EL (cell line): ENCODE measurements at places on chromosomes 13 and 19.

- no peak for DNase-seq
Observed at GRCh38 chr13:45434556-45435371, 16.6 kb upstream of the SLC25A30 start.

DNA sequence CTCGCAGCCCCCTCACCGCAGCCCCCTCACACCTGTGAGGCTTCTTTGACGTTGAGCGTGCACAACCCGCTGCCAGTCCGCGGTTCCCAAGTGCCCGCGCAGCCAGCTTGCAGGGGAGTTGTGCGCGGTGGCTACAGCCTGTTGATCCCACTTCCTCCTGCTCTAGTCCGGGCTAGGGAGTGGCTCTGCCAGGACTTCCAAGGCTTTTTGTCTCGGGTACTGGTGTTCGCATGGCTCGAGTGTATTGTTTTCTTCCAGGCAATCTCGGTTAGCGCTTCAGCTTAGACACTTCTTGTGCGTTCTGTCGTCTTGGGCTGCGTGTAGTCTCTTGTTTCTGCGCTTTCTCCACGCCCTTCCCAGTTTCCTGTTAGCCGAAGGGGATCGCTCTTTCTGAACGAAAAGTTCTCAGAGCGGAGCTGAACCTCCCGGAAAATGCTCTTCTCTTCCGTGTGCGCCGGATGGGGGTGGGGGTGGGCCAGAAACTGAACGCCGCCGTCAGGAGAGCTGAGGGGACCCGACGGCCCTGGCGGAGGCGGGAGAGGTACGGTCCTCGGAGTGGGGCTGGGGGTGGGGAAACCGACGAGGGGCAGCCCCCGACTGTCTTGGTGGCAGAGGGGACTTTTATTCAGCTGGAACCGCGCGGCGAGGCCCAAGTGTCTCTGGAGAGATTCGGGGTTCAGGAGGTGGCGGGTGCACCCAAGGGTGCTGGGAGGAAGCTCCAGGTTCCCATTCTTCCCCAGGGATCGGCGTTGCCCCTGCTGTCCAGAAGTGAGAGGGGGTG, 697 bp upstream of the DGKH start:
- DNase-seq, result peak; percentile 78

DNA sequence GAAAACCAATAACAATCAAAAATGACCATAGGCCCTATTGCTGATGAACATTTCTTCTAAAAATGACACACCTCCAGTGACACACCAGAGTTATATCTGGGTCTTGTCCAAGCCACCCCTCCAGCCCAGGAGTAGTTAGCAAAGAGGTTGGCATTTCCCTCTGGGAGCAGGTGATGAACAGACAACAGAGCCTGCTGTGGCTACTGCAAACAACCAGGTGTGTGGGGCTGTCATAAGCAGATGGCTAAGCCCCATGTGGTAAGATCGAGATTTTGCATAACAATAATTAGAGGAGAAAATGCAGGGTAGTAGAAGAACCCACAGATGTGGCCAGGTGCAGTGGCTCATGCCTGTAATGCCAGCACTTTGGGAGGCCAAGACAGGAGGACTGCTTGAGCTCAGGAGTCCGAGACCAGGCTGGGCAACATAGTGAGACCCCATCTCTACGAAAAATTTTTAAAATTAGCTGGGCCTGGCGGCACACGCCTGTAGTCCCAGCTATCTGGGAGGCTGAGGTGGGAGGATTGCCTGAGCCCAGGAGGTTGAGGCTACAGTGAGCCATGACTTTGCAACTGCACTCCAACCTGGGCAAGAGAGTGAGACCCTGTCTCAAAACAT, 5.0 kb downstream of the XRCC1 start:
- no peak for DNase-seq

DNA sequence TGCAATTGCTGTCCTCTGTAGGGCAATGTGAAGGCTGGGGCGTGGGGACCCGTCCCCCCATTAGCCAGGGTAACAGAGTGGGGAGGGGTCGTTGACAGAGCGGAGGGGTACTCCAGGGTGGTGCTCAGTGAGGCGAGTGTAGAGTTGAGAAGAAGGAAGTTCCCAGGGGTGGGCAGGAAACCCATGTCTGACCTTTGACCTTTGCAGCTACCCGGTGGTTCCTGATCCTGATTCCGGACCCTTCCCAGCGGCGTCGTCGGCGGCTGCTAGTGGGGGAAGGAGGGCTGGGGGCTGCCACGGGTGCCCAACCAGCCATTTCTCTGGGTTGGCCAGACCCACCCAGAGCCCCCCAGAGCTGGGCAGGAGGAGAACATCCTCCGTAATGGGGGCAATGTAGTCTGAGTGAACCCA, 2.1 kb upstream of the PLVAP start:
- no peak for DNase-seq

- DNase-seq, result no peak
Observed at GRCh38 chr13:49895826-49896225, 40.3 kb downstream of the SPRYD7 start.

- DNase-seq, result no peak
Observed at GRCh38 chr13:113637262-113638160, 20.5 kb downstream of the ATP4B start.

- DNase-seq, result no peak
Observed at GRCh38 chr19:39870171-39870971, 24.2 kb upstream of the FBL start.

DNA sequence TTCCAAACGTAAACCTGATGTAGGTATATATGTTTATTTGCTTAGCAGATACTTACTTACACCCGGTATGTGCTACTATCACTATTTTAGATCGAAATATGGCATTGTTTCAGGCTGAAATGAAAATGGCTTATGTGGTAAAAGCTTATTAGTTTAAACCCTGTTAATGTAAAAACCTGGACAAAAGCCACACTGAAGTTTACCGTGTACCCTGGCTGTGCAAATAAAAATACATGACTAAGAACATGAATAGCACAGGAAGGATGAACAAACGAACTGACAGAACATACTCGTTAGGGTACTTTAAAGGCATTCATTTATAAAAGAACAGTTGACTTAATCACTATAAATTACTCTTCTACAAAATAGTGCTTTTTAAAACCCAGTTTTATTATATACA, 6.6 kb downstream of the CLDN10 start:
- no peak for DNase-seq

- peak; percentile 29 for DNase-seq
Observed at GRCh38 chr13:93690139-93690538, 463.5 kb downstream of the GPC6 start.

DNA sequence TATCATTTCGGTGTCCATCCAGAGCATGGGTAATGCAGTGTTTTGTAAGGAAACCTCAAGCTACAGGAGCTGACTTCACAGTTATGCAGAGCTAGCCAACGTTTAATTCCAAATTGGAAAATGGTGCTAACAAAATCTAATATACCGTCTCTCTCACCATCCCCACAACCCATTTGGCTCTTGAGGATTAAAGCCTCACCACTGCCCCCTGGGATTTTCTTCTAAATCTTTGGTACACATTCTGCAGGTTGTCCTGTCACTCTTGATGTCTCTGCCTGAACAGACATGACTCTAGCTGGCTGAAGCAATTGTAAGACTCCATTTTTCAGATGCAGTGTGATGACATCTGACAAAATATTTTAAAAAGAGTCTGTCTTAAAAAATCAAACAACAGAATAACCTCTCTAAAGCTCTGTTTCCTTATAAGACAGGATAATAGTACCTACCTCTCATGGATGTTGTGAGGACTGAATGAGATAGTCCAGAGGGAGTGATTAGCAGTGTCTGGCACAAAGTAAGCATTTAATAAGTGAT, 451.8 kb downstream of the SUCLA2 start:
- no peak for DNase-seq

DNA sequence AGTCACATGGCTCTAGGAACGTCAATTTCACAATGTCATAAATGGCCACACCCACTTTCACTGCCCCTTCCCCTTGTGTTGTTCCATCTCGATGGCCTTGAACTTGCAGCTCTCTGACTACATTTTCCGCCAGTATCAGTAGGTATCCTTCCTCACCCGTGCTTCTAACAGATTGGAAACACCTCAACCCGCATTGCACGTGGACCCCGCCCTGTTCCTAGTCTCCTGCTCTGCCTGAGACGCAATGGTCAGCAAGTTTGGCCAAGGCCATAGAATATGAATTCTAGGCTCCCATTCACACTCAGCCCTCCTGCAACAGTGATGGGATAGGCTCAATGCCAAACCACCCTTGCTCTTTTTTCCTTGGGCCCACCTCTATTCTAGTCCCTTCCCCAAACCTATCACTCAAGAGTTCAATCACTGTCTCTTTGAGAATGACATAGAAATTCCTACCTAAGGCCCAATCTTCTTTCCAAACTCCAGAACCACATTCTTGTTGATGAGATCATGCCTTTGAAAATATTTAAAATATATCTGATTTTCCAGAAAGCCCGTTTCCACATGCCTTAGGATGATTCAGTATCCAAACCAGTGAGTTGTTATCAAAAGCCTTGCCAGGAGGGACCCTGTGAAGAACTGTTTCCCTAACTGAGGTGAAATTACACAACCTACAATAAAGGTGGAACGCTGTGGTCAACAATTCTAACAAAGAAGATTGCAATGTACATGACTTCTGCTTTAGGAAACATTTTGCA, 334.6 kb downstream of the MYO16 start:
- DNase-seq, result peak; percentile 58

GRCh38 chr19:5080030-5080654, 111.2 kb downstream of the KDM4B start:
- DNase-seq, result no peak

GRCh38 chr13:112456138-112457056, 80.2 kb downstream of the SPACA7 start:
- DNase-seq, result no peak

GRCh38 chr13:49827891-49828290, 35.4 kb upstream of the KPNA3 start:
- no peak for DNase-seq

DNA sequence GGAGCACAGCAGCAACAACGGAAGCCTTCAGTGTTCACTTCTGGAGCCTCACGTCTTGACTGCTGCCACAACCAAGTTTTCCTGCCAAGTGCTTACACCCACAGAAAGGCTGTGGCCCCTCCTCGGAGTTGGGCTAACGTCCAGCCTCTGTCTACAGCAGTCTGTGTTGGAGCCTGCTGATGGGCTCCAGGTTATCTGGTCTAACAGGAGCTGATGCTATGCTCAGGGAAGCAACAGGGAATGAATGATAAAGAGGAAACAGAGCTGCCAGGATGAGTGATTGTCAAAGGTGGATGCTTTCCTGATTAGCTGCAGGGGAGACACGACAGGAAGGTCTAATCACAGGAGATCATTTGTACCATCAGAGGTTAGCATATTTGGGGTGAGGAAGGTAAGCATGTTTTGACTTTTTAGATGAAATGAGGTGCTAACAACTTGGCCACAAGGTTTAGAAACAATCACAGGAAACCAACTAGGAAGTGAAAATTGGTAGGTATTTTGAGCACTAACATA, 53.8 kb upstream of the RCBTB2 start:
- DNase-seq, result no peak

GRCh38 chr13:109088624-109088917, 459.2 kb downstream of the MYO16 start:
- DNase-seq, result no peak

- DNase-seq, result no peak
Observed at GRCh38 chr13:104796581-104796980, 1730.4 kb upstream of the SLC10A2 start.

- DNase-seq, result peak; percentile 40
Observed at GRCh38 chr13:28530729-28531076, 35.8 kb upstream of the FLT1 start.

DNA sequence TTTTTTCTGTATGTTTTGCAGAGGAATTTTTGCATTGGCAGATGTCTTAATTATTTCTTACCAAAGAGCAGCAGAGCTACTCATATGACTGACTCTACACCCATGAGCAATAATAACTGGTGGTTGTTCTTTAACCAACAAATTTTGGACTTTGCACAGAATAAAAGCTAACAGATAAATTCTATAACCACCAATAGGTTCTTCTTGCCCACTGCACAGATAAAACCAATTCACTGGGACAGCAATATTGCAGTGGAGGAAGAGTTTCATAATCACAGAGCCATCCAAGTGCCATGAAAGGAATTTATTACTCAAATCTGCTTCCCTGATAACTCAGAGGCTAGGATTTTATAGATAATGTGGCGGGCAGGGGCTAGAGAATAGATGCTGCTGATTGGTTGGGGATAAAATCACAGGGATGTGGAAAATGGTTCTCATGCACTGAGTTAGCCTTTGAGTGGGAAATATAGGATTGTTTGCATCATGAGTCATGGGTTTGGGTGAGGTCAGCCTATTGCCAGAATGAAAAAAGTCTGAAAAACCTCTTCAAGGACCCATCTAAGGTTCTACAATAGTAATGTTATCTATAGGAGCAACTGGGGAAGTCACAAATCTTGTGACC, 104.3 kb upstream of the PCDH17 start:
- DNase-seq, result no peak

DNA sequence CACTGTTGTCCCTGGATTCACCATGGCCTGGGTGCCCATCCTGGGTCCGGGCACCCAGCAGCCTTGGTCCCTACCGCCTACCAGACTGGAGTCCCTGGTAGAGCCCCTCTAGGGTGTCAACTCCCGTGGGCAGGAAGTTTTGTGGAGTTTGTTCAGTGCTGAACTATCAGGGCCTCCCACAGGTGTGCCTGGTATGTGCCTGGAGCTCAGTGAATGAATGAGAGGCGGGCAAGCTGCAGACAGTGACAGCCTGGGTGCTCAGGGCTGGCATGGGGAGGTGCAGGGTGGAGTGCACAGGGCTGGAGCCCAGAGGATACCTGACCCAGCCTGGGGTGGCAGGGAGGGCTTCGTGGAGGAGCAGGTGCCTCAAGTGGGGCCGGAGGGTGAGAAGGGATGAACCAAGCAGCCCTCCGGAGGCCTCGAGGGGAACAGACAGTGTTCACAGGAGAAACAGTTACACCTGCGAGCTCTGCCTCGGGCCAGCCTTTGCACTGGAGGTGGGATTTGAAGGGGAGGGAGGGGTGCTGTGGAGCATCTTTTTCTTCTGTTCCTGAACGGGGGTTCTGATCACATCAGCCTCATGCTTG, 29.6 kb downstream of the PAK4 start:
- no peak for DNase-seq

DNA sequence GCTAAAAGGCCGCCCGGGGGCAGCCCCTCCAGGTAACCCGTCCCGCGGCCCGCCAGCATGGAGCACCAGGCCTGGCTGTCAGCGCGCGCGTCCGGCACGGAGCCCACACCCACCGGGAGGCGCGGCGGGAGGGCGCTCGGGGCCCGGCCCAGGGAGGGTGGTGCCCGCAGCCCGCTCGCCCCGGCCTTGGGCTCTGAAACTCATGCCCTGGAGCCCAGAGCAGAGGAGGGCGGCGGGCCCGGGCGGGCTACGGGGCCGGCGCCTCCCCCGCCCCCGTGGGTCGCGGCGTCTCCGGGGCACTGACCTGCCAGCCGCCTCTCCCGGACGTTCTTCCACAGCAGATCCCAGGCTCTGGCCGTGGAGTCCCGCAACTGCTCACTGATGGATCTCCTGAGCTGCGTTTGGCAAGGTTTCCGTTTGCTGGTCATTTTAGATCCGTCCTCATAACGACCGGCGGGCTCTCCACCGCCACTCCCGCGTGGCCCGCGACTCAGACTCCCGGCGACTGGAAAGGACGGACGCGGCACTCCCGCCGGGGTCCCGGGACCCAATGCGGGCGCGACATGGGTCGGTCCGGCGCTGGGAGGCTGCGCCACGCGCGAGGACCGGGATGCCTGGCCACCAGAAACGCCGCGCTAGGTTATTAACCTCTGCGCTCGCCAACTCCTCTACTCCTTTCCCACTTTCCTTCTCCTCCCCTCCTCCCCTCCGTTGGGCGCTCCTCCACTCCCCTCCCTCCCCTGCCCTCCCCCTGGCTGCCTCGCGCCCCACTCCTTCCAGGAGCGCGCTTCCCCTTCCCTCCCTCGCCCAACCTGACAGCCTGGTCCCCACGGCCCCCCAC, 64.7 kb upstream of the STARD13 start:
- peak; percentile 56 for DNase-seq

- no peak for DNase-seq
Observed at GRCh38 chr19:38792250-38793111, 3.5 kb downstream of the LGALS7B start.
